ENCODE measurements at places on chromosomes 1 and 21.
A peak's percentile ranks its signal among the peaks of the same experiment; 100 is the strongest.

- no peak overlapping the region for H3K27ac ChIP-seq
- no peak for DNase-seq
- H3K4me1 ChIP-seq, result no peaks in the 10 kb centered on the region
- H3K27me3 ChIP-seq, result no peaks in the 10 kb centered on the region
- no peak overlapping the region for H3K4me3 ChIP-seq
Observed at GRCh38 chr1:58430421-58431275, 115.9 kb downstream of the OMA1 start.

DNA sequence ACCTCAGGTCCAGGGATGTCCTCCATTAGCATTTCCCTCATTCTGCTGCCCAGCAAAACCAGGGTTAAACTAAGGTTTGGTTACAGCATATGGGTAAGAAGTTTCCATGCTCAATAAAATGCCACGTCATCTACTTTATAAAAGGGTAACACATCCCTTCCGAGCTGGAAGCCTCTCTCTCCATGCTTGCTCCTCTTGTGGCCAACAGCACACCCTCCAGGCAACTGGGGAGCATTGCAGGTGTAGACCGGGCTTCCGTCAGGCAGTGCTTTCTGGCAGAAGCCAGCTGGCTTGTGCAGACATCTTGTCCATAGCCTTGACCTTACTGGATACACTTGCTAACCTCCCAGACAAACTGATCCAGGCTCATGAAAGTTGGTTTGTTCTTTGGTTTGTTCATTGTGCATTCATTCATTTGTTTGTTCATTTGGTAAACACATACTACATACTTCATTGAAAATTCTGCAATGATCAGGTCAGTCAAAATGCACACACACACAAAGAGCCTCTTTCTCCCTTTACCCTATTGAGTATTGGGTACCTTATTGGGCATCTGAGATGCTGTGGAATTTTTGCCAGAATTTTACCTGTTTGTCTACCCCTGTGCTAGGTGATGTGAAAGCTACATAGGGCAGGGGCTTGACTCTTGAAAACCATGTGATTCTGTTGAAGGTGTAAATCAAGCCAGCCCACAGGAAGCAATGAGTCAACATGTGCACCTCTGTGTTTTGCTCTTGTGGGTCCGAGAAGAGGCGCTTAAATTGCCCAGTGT is 422.8 kb downstream of the CAMTA1 start:
- H3K36me3 ChIP-seq, result no peaks in the 10 kb centered on the region
- no peak overlapping the region for H3K27ac ChIP-seq
- peaks cover 37% of the 10 kb centered on the region for H3K27me3 ChIP-seq
- H3K4me3 ChIP-seq, result no peak overlapping the region
- no peaks in the 10 kb centered on the region for H3K4me1 ChIP-seq

DNA sequence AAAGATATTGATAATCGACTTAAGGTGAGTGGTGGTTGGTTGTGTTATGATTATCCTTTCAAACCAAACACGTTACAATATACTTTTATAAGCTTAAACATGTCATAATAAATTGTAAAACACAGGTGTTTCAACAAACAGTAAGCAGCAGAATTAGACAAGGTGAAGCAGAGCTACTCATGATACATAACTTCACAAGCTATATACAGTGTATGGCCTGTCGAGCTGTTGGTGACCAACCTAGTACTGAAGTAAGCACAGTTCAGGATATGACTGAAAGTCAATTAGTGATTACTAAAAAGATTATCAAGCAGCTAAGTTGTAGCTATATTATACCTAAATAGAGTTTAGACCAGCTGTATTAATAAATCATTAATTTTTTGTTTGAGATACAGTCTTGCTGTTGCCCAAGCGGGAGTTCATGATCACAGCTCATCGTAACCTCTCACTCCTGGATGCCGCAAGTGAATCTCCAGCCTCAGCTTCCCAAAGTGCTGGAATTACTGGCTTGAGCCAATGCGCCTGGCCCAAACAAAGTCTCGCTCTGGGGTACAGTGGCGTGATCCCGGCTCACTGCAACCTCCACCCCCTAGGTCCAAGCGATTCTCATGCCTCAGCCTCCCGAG is 148.1 kb downstream of the EIF4G3 start:
- H3K36me3 ChIP-seq, result no peaks in the 10 kb centered on the region
- no peaks in the 10 kb centered on the region for H3K27me3 ChIP-seq
- DNase-seq, result no peak
- no peaks in the 10 kb centered on the region for H3K4me1 ChIP-seq
- H3K27ac ChIP-seq, result no peak overlapping the region

GRCh38 chr1:201320168-201320788 is 37.0 kb downstream of the PKP1 start:
- no peak overlapping the region for H3K4me3 ChIP-seq
- peaks cover 85% of the 10 kb centered on the region for H3K4me1 ChIP-seq

DNA sequence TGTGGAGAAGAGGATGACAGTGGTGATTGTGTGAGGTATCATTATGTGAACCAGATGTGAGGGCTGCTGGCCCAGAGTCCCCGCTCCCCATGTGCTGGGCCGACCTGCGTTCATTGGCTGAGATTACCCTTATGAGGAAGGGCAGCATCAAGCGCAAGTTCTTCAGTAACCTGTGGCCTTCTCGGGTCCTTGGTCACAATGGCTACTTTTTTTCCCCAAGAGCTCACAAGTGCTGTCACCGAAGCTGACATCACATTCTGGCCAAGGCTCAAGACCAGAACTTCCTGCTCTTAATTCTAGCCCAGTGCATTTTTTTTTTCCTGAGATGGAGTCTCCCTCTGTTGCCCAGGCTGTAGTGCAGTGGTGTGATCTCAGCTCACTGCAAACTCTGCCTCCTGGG is 262.9 kb downstream of the RHOU start:
- no peaks in the 10 kb centered on the region for H3K36me3 ChIP-seq
- no peak for DNase-seq
- no peak overlapping the region for H3K27ac ChIP-seq
- H3K4me3 ChIP-seq, result no peak overlapping the region
- H3K4me1 ChIP-seq, result no peaks in the 10 kb centered on the region
- H3K27me3 ChIP-seq, result no peaks in the 10 kb centered on the region

DNA sequence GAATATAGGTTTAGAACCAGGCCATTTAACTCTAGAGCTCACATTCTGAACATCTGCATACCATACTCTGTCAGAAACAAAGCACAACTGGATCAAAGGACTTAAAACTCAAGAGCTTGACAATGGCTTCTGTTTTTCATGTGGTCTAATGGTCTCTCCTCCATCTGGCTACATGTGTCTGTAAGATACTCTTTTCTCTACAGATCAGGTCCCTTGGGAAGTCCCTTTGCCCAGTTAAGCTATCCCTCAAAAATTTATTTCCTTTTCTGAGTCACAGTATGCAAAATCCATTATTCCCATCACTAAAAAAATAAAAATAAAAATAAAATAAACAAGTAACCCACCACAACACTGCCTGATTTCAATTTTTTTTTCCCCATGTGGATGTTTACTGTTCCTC is 357.0 kb upstream of the PRMT6 start:
- H3K36me3 ChIP-seq, result no peaks in the 10 kb centered on the region
- no peaks in the 10 kb centered on the region for H3K27me3 ChIP-seq
- no peak overlapping the region for H3K27ac ChIP-seq
- no peak for DNase-seq
- no peak overlapping the region for H3K4me3 ChIP-seq

DNA sequence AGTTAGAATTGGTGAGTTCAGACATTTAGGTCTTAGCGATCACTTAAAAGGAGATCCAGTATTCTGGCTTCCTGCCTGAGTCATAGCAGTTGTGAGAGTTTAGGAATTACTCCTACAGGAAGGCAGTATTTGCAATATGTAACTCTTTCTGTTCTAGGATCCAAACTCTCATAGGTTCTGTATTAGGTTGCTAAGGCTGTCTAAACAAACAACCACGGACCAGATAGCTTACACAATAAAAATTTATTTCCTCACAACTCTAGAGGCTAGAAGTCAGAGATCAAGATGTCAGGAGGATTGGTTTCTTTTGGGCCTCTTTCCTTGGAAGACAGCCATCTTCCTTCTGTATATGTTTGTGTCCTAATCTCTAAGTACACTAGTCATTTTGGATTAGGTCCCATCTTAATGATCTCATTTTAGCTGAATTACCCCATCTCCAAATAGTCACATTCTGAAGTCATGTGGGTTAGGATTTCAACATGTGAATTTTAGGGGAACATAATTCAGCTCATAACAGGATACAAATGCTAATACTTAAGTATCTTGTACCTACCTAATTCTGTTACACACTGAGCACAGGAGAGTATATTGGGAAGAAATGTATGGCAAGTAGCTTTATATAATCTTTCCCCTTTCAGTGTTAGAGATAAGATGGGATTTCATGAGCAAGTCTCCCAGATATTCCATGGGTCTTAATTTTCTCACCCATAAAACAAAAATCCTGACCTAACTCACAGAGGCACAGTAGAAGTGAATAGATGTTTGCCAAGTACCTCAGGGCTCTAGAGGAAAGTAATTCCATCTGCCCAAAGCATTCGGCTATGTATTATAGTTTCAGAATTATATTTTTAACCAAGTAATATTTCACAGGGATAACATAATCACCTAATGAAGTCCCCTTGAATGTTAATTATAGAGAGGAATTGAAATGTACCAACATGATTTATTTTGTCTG is 144.4 kb downstream of the PTBP2 start:
- no peaks in the 10 kb centered on the region for H3K27me3 ChIP-seq
- peak overlapping the region; percentile 55 for H3K27ac ChIP-seq
- H3K36me3 ChIP-seq, result no peaks in the 10 kb centered on the region
- H3K4me1 ChIP-seq, result peaks cover 16% of the 10 kb centered on the region

DNA sequence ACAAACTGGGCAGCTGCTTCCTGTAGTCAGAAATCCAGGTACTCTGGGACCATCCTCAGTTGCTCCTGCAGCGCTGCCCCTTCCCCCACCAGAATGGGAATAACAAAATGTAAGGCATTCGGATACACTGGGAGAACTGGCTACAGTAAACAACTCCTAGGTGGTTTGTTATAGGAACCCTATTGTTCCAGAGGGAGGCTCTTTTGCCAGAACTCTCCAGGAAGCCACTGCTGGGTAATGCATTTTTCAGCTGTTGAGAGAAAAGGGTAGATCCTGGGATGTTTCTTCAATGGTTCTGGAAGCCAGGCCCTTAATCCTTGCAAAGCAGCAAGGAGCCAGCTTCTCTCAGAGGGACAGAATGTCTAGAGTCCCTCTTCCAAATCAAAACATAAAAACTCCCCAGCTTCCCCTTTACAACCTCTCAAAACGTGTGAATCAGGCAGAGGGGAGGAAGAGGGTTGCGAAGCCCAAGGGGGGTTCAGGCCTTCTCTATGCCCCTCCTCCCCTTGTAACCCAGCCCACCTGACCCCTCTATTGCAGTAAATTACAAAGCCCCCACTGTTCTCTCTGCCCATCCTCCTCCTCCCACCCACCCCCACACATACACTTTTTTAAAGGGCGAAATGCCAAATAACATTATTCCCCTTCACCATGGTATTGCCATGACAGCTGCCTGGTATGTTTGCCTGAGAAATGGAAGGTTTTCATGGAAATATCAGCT is 29.1 kb downstream of the PLPP3 start:
- H3K4me3 ChIP-seq, result no peak overlapping the region
- peaks cover 21% of the 10 kb centered on the region for H3K4me1 ChIP-seq
- no peak overlapping the region for H3K27ac ChIP-seq

GRCh38 chr1:185402930-185403329 is 85.9 kb upstream of the IVNS1ABP start:
- H3K27ac ChIP-seq, result no peak overlapping the region
- no peak for DNase-seq
- no peaks in the 10 kb centered on the region for H3K36me3 ChIP-seq
- H3K27me3 ChIP-seq, result no peaks in the 10 kb centered on the region
- H3K4me3 ChIP-seq, result no peak overlapping the region
- no peaks in the 10 kb centered on the region for H3K4me1 ChIP-seq

DNA sequence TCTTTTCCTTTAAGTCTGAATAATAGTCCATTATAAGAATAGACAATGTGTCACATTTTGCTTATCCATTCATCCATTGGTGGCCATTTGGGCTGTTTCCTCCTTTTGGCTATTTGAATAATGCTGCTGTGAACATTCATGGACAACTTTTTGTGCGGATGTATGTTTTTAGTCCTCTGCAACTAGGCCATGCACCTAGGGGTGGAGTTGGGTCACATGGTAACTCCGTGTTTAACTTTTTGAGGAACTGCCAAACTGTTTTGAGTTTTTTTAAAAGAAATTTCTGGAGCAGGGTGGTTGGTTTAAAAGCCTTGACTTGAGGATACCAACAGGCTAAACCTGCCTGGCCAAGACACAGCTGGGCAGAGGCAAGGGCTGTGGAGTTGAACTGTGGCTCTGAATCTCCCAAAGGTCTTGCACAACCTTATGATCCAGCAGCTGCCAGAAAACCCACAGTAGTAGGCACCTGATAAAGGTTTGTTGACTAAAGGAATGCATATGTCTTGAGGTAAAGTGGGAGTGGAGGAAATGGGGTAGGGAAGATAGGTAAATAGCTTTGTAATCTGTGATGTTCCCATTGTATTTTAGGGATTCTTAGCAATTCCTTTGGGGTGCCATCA is 5.6 kb upstream of the RPTN start:
- no peak overlapping the region for H3K4me3 ChIP-seq
- H3K36me3 ChIP-seq, result no peaks in the 10 kb centered on the region
- peaks cover 46% of the 10 kb centered on the region for H3K4me1 ChIP-seq
- no peaks in the 10 kb centered on the region for H3K27me3 ChIP-seq
- H3K27ac ChIP-seq, result peak overlapping the region; percentile 72

GRCh38 chr1:186735463-186735862 is 55.2 kb upstream of the PTGS2 start:
- no peaks in the 10 kb centered on the region for H3K36me3 ChIP-seq
- no peak for DNase-seq
- no peak overlapping the region for H3K4me3 ChIP-seq
- no peaks in the 10 kb centered on the region for H3K27me3 ChIP-seq
- no peak overlapping the region for H3K27ac ChIP-seq

DNA sequence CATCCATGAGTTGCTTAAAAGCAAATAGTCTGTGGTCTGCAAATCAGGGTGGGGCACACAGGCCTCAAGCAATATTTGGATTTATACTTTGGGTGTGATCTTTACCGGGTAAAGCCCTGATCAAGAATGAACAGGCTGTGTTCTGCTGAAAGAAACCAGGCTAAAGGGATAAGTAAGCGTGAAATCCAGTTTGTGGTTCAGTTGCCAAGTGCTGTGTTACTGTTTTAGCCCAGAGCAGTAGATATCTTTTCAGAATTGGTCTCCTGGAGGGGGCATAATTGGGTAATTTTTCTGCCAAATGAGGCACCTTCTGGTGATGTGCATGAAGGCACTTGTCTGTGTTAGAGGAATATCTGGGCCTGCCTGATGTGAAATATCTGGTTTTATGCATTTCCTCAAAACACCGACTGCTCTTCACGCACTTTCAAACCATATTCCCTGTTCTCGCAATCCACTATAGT is 21.4 kb downstream of the AIM2 start:
- no peak overlapping the region for H3K4me3 ChIP-seq
- peak overlapping the region; percentile 43 for H3K27ac ChIP-seq
- H3K27me3 ChIP-seq, result no peaks in the 10 kb centered on the region
- peaks cover 36% of the 10 kb centered on the region for H3K4me1 ChIP-seq
- no peak for DNase-seq
- H3K36me3 ChIP-seq, result peaks cover 62% of the 10 kb centered on the region

Measured in esophagus squamous epithelium (tissue), 5 donors.